ENCODE measurements at places on chromosomes 3 and 15.
A peak's percentile ranks its signal among the peaks of the same experiment; 100 is the strongest.

GRCh38 chr15:74233851-74234597, 2.1 kb upstream of the CCDC33 start:
- no peak for DNase-seq

DNA sequence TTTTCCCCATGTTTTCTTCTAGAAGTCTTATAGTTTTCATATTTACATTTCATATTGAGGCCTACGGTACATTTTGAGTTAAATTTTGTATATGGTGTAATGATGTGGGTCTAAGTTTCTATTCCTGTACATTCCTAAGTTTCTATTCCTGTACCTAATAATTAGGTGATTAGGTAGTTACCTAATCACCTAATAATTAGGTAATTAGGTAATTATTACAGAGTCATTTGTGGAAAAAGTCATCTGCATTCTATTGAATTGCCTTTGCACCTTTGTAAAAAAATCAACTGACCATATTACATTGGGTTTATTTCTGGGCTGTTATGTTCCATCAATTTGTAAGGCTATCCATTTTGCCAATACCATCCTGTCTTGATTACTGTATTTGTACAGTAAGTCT, 37.1 kb downstream of the MAP4 start:
- DNase-seq: no peak

DNA sequence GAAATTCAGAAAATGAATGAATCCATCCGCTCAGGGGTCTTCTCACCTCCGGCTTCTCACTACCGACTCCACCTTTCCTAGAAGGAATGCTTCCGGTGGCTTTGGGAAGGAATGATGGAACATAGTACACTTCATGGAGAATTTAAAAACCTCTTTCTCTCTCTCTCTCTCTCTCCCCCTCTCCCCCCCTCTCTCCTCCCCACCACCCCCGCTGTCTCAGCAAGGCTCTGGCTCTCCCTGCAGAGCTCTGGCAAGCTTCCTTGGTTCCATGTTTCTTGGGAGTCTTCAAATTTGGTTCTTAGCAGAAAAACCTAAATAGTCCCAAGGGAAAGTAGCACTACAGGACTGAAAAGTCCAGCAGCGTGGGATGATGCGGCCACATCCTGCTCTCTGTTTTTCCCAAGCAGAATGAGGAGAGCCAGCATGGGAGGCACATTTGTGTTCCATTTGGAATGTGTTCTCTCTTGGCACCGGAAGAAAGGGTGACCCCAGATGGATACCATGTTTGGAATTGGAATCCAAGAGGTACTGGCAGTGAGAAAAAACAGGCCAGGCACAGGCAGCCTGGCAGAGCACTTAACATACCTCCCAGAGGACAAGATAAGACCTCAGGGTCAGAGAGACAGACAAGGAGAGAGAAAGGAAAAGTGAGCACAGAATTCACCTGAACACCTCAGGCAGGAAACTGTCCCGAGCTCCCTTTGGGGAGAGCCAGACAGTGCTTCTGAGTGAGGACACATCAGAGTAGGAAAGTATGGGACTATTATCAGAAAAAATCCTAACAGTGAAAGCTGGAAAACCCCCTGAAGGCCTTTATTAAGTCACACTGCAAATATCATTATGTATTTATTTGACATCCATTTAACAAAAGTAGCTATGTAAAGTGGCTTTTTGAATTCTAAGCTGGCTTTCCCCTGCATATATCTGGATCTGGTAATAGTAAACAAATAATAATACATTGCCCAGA, at the start of gene POPDC2:
Gene POPDC2 (minus strand): TSS at position 116 of the 967 bp plus-strand sequence. CDS start 166 bp downstream, outside the sequence.
- DNase-seq: no peak

DNA sequence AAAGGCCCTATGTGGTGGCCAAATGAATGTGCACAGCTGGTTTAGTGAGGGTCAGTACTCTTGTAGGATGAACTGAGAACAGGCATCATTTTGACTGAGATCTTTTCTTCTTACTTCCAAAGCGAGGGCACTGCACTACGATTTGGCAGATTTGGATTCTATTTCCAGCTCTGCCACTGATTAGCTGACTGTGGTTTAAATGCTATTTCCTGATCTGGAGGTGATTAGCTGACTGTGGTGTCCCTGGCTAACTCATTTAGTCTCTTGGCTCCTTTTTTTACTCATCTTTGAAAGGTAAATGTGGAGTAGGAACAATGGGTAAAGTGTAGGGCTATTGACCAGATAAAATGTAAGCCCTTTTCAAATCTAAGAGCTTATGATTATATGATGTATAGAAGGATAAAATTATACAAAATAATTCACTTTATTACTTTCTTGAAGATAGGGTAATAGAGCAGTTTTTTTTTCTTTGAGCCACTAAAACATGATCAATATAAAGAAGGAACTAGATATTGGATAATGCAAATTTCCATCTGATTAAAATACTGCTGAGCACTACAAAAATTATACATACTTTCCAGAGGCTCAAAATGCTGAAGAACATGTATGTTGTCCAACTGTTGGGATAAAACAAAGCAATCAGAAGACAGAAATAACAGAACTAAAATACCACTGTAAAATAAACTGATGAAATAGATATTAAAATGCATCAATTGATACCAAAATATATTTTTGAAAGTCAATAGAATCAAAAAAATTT, 39.7 kb upstream of the PLOD2 start:
- DNase-seq: no peak

GRCh38 chr15:77826006-77826695, 193.4 kb upstream of the LINGO1 start:
- no peak for DNase-seq

GRCh38 chr3:195068084-195069080, 202.6 kb downstream of the XXYLT1 start:
- no peak for DNase-seq

DNA sequence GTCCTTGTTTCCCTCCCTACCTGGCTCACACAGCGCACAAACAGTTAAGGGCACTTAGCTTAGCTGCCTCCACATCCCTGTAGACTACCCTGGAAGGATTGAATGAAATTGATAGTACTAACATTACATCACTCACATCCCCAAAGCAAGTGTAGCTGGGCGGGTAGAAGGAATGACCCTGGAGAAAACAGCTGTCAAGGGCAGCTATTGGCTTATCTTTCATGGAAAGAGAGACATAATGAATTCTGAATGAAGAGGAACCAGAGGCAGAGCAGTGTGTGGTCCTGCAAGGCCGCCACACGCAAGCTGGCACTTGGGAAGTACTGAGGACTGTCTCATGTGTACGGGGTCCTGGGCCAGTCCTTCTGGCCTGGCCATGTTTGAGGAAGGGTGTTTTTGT, 369.6 kb upstream of the RGMA start:
- DNase-seq: no peak

- DNase-seq: no peak
Observed at GRCh38 chr15:36106640-36107335, 472.6 kb upstream of the CDIN1 start.

- peak; percentile 29 for DNase-seq
Observed at GRCh38 chr3:46674031-46674845, 19.2 kb downstream of the ALS2CL start.

GRCh38 chr15:39556461-39556860, 24.4 kb upstream of the THBS1 start:
- no peak for DNase-seq

- DNase-seq: peak; percentile 93
Observed at GRCh38 chr15:74402873-74403587, 30.7 kb downstream of the SEMA7A start.
